ENCODE measurements at places on chromosomes 5 and 9.
A peak's percentile ranks its signal among the peaks of the same experiment; 100 is the strongest.

- no peak for DNase-seq
These were observed 55.4 kb upstream of the RNF180 start for GRCh38 chr5:64110222-64110621.

GRCh38 chr5:153552886-153553285, 62.4 kb downstream of the GRIA1 start:
- DNase-seq: no peak

GRCh38 chr5:43245724-43246385, 53.8 kb downstream of the NIM1K start:
- no peak for DNase-seq

DNA sequence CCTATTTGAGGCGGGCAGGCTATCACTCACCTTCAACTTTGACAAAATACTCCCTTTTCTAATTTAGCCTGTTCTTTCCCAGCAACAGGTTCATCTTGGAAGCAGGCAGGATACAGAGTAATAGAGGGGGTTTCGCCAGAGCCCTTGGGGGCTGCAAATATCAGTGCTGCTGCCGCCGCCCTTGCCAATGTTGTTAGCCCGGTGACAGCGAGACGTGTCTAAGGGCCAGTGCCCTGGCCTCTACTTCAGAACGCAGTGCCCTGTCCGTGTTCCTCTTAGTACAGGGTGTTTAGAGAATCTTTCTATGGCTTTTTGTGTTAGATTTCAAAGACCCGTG, 703 bp downstream of the FAM120AOS start:
- DNase-seq: no peak

DNA sequence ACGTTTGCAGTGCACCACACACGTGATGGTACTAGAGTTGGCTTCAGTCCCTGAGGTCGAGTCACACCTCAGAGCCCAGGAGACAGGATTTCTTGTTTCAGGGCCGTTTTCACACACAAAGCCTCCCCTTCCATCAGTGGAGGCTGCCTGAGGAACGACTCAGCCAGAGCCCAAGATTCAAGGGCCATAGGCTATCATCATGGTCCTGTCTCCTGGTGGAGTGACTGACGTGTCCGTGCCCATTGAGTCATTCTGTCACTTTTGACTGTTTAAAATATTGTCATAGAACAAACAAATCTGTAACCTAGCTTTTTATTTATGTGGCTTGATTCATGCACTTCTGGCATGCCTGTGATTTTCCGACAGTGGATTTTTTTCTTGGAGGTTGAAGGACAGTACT, 28.3 kb downstream of the CAMK2A start:
- DNase-seq: no peak

DNA sequence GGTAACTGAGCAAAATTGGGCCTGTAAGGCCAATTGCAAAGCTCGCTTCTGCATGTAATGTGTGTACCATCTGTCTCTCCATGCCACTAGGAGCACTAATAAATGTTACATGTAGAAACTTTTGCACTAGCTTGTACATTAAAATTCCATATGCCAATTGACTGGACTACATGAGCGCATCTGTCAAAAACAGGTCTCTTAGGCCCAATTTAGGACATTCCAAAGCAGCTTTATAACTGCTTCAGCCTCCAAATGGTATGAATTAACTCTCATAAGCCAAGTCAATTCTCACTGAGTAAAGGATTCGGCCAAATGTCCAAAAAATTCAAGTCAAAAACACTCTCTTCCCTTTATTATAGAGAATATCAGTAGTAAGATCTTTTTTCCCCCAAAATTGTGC, 23.5 kb upstream of the FOXD1 start:
- DNase-seq: no peak

GRCh38 chr9:131402738-131403492, 9.0 kb downstream of the PRRC2B start:
- peak; percentile 86 for DNase-seq

DNA sequence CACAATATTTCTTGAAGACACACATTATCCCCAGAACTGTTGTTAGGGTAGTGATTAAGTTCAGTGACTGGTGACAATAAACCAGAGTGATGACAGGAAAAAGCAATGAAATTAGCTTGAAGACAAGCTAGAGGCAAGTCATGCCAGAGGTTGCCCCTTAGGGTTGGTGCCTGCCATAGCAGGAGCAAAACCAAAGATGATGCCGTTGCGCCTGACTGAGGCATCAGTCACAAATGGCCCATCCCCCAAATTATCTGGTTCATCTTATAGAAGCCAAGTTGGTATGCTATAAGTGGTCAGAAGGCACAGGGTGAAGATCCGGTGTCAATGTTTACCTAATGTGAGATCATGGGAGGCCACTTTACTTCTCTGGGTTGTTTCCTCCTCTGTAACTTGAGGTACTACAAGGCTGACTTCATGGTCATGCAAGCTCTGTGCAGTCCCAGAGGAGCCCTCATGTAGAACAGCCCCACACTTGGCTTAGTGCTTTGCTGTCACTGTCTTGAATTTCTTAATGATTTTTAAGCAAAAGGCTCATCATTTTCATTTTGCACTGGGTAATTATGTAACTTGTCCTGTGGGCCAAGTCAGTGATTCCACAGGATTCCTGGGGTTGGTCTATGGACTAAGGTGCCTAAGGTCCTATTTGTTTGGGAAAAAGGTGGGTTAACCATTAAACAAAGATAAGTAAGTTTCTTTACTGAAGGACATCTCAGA, 211.3 kb downstream of the MAN2A1 start:
- no peak for DNase-seq

- no peak for DNase-seq
These were observed 121.2 kb upstream of the PTPN3 start for GRCh38 chr9:109619310-109619709.

DNA sequence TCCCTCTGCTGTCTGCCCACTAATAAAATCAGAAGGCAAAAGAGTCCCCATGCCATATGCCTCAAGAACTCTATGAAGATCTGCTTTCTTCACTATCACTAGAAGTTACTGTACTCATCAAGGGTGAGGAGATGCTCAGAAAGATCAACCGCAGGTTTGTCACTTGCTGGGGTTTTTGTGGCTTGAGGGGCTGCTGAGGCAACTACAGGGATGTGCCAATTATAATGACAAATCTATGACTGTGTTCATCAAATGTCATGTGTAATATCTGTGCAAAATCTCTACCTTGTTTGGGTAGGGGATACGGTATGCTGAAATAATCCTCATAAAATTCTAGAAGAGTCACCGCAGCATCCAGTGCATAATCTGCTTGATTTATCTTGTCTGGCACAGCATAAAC, 13.0 kb downstream of the ERAP1 start:
- DNase-seq: no peak

GRCh38 chr9:109107402-109108240, 12.1 kb downstream of the TMEM245 start:
- DNase-seq: no peak

DNA sequence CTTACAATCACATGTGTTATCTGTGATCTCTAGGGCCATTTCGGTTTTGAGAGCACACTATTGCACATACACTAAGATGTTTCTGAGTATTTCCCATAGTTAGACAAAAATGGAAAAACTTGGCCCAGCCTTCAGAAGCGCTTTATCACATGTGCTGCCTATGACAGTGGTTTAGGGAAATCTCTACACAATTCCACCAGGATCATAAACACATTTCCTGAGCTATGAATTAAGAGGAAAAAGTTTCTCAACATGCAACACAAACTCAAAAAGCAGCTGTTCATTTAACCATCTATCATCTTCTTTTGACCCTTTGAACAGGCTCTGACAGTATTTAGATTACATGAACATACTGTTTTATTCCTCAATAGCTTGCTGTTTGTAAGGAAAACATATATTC, 15.1 kb downstream of the FGF1 start:
- peak; percentile 65 for DNase-seq

- DNase-seq: no peak
These were observed 84.8 kb upstream of the PAM start for GRCh38 chr5:102670224-102670836.

GRCh38 chr5:9545992-9546851, at the start of gene SEMA5A:
Gene SEMA5A, minus strand, starts transcription at chr5:9546075. Its CDS starts 166,129 bp downstream, at chr5:9379946.
- peak; percentile 92 for DNase-seq

- DNase-seq: no peak
These were observed 80.5 kb downstream of the FNBP1 start for GRCh38 chr9:129962451-129962864.

All from right hindlimb (tissue), 1 donor.